Stimulated activated CD4-positive, alpha-beta T cell treated with anti-CD3 and anti-CD28 coated beads, Interleukin-2, amount 100 ng/mL, for 24 hours (primary cell): ENCODE measurements at places on chromosomes 16 and 17.

- no peak for DNase-seq
These were observed 2.9 kb upstream of the KCNH6 start for GRCh38 chr17:63519972-63520882.

GRCh38 chr17:47742319-47743181, 9.5 kb downstream of the TBX21 start:
- DNase-seq = peak; percentile 58

GRCh38 chr17:34578656-34579016, 746 bp upstream of the TMEM132E start:
- no peak for DNase-seq

GRCh38 chr16:56372013-56372634, 53.2 kb downstream of the AMFR start:
- no peak for DNase-seq

DNA sequence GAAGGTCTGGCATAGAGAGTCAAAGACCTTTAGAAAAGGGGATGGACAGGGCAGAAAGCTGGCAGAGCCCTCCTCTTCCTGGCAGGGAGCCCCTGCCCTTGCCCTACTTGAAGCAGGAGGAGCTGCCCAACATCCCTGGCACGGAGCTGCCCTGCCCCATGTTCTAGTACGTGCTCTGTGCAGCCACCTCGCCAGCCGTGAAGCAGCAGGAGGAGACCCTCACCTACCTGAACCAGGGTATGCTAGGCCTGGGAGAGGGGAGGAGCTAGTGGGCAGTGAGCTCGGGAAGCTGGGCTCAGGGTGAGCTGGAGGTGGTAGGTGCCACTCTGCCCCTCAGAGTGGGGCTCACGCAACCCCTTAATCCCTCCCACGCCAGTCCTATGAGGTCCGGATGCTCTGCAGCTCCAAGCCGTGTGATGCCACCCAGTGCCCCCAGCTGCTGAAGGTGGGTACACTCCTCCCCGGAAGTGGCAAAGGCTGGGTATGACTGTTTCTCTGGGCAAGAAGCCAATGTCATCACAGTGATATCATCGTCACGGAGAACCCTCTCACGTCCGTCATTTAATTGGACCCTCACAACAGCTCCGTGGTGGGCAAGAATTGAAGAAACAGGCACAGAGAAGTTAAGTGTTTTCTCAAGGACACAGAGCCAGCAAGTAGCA, 12.7 kb upstream of the STAC2 start:
- peak; percentile 67 for DNase-seq

DNA sequence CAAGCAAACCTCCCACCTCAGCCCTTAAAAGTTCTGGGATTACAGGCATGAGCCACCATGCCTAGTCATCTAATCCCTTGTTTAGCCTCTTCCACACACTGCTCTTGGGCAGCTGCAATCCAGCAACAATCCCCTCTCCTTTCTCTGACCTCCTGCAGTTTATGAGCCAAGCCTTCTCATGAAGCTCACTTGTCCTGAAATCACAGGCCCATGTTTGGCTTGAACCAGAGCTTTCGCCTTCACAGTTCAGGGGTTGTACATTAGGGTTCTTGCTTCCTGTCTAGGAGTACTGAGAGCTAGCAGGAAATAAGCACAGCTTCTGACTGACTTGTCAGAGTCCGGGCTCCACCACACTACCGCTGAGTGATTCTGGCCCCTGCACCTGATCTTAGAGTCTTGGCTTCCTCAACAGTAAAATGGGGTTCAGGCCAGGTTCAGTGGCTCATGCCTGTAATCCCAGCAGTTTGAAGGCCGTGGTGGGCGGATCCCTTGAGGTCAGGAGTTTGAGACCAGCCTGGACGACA, 16.3 kb downstream of the ERAL1 start:
- no peak for DNase-seq

DNA sequence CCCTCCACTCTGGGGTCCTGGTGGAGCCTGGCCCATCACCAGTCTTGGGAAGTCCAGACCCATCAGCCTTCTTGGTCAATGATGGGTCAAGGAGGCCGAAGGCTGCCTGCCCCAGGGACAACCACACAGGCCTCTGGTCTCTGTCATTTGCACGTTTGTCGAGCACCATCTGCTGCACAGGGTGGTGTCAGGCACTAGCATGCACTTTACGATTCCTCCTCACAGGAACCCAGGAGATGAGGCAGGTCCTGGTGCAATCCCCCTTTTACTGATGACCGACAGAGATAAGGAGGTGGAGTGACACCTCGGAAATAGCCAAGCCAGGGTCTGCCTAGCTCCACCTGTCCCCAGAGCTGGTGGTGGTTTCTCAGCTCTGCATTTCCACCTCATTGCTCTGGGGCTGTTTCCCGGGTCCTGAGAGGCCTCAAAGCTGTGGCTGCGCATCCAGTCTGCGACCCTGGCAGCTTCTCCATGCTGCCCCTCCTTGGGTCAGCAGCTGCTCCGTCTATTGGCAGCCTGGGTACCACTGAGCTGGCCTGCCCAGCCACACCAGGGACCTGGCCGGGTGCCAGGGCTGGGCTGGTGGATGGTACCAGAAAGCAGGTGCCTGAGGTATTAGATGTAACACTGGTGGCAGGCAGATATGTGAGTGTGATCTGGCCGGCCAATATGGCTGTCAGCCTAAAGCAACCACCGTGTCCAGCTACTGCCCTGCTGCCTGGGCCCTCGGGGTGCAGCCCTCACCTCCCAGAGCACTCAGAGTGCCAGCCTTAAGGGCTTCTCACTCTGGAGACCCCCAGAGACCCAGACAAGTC, 10.0 kb downstream of the MMP15 start:
- DNase-seq = no peak

GRCh38 chr16:66881014-66881417, 701 bp downstream of the PDP2 start:
- peak; percentile 30 for DNase-seq

DNA sequence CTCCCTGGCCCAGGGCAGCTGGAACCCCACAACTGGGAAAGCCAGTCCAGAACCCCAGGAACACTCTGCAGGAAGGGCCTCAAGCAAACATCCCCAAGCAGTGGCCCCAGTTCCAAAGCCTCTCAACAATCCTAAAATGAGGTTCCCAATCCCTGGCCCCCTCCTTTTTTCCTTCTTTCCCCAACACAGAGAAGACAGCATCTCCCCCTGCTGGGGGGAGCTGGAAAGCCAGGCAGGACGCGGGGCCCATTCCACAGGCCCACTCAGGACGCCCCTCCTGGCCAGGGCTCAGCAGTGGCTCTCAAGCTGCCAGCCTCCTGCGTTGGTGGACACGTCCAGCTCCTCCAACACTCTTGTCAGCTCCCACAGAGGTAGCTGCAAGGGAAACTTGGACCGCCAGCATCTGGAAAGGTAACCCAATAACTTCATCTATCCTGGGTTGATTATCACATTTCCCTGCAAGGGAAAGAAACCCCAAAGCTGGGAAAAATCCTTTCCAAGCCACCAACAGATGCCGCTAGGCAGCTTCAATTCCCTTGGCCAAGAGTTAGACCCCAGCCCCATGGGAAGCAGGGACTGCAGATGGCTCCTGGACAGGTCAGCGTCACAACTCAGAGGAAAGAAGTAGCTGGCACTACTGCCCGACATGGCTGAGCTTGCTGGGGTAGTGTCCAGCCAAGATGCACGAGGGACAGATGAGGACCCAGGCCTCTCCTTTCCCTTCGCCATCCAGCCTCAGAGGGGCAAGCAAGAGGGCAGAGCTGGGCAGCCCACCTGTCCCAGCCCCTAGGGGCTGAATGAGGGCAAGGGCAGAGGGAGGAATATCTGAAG, 7.6 kb downstream of the HDAC5 start:
- DNase-seq = peak; percentile 34

- no peak for DNase-seq
These were observed 16.8 kb upstream of the NKD1 start for GRCh38 chr16:50531359-50531758.

DNA sequence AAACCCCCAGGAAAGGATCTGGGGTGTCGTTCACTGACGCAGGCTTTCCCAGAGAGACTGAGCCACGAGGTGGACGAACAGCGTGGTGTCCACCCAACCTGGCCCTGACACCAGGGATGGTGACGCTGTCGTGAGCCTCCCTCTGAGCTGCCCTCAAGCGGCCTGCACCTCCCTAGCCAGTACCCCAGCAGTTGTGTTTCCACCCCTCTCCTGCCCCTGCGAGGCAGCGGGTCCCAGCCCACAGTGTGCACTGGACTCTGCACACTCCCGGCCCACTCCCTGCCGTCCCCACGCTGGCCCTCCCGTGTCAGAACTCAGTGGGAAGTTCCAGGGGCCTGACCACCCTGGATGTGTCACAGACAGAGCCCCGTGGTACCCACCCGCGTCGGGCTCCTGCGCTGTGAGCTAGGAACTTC, 39.8 kb downstream of the CBFA2T3 start:
- DNase-seq = no peak

- no peak for DNase-seq
These were observed 15.9 kb upstream of the ARHGAP17 start for GRCh38 chr16:25031132-25031440.
